Occipital lobe (tissue), 3 donors: ENCODE measurements at places on chromosomes 3 and 15.
A peak's percentile ranks its signal among the peaks of the same experiment; 100 is the strongest.

- no peak for DNase-seq
Observed at GRCh38 chr3:187979564-187979963, 174.4 kb upstream of the LPP start.

DNA sequence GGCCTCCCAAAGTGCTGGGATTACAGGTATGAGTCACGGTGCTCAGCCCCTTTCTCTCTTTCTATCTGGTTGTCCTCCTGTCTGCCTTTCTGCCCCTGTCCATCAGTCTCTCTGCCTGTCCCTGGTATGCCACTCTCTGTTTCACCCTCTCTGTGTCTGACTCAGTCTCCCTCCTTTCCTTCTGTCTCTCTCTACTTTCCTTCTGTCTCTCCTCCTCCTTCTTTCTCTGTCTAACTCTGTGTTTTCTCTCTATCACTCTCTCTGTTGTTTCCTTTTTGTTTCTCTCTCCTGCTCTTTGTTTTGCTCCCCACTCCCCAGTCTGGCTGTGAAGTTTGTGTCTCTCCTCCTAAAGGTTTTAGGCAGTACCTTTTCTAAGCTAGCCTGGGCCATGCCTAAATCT lies 9.1 kb upstream of the STRA6 start:
- no peak for DNase-seq

GRCh38 chr15:64246364-64247189 lies 83.8 kb upstream of the PPIB start:
- peak; percentile 15 for DNase-seq

DNA sequence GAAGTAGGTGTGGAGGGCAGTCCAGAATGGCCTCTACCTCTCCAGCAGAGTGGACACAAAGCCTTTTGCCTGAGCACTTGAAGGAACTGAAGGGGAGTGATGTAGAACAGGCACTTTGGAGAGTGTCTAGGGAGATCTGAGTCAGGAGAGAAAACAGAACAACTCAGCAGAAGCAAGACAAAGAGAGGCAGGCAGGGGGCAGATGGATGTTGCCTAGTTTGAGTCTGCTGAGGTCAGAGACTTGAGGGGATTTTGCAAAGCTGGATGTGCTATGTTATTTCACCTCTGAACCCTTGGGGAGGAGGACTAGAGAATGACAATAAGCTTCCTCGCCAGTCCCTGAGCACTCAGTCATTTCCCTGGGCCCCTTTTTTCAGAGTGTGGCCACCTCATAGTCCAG lies 366.4 kb downstream of the EPHB1 start:
- no peak for DNase-seq

- DNase-seq: no peak
Observed at GRCh38 chr3:10335190-10335738, 14.4 kb upstream of the SEC13 start.

DNA sequence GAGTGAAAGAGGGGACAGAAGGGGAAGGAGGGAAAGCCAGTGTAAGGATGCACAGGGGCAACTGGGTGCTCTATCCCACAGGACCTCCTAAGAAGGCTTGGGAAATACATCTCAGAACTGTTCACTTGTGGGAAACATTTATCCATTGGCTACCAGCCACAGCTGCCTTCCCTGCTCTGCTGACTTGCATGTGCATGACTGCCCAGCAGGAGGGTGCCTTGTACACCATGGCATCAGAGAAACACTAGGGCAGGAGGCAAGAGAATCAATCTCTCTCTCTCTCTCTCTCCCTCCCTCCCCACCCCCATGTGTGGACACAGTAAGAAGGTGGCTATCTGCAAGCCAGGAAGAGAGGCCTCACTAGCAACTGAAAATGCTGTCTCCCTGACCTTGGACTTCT lies 62.9 kb upstream of the ZBTB38 start:
- no peak for DNase-seq

DNA sequence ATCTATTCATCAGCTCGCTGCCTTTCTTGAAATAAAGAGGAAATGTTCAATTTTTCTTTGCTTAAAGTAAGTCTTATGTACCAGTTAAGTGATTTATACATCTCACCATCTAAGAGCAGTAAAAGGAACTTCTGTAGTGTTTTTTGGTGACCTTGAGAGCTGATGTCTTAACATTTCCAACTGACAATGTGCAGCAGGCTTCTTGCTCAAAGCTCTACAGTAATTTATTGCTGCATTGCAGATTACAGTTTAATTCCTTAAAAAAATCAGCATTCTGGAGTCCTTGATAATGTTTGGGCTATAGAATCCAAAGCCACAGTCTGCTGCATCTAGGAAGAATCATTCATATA lies 61.6 kb downstream of the DIPK2A start:
- no peak for DNase-seq
